Heart left ventricle (tissue), 16 donors: ENCODE measurements at places on chromosomes 12 and 14. TPM values are rescaled to one million over a fixed set of nuclear protein-coding genes. Genes with fewer than 3 reads are reported as not detected.
A peak's percentile ranks its signal among the peaks of the same experiment; 100 is the strongest.

GRCh38 chr12:93079976-93080375, 150.9 kb upstream of the EEA1 start:
- no peak for DNase-seq

GRCh38 chr14:32984241-32984930, 45.7 kb downstream of the NPAS3 start:
- no peak for DNase-seq

GRCh38 chr14:46384611-46385010, 267.0 kb downstream of the RPL10L start:
- DNase-seq = no peak

DNA sequence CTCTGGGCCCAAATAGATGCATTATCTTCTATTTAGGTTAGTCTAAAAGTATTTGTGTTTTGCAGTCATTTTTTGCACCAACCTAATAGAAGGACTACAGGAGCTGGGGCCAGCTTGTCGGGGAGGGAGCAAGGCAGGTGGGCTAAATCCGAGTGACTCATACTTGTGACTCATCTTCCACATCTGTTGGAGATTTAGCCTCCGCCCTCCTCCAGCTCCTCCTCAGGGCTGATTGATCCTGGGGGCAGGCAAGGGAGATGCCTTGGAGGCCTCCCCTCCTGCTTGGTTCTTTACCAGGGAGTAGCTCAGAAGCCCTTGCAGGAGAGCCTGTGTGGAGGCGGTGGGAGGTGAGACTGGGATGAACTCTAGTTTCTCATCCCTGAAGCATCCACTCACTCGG, 27.9 kb downstream of the RHOF start:
- no peak for DNase-seq

DNA sequence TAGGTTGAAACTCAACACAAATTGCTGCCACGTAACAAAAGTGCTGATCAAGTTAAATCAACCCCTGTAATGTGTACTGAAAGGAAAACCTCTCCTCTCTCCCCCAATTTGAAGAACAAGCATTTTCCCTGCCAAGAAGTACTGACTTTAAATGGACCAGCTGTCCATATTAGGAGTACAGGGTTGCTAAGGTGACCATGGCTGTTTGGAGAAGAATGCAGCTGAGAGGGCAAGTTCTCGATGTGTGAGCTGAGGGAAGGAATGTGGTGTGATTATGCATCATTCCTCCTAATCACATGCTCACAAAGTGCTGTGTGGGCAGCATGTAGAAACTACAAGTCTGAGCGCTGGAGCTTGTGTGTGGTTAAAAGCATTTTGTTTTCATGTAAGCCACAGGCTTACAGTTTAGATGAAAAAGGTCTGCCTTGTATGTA, 50.9 kb upstream of the CCT2 start:
- DNase-seq = peak; percentile 51

DNA sequence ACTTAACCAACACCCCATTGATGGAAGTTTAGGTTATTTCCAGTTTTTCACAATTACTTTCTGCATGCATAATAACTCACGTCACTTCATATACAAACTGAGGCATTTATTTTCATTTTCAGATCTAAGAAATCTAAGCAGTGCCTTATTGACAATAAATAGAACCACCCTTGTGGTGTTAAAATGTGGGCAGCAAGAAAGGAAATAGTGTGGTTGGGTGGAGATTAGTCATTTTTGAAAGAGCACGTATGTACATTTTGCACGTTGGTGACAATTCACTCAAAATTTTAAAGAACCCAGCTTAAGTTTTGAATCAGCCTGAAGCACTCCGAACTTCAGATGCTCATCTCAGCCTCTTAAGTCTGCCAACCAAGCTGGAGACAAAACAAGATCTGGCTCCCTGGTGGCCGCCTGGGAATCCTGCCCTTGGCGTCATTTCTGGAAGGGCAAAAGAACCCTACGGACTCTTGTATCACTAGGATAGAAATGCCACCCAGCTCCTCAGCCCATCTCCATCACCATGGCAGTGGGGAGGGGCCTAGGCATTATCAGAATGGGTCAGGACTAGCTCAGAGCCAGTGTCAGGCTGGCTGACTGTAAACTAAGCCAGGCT, 89.5 kb upstream of the BCL2L14 start:
- no peak for DNase-seq

- DNase-seq = no peak
These were observed 103.6 kb downstream of the TMEM30B start for GRCh38 chr14:61177279-61178225.

GRCh38 chr14:73761618-73762355, 47.6 kb upstream of the PNMA1 start:
- DNase-seq = no peak

- DNase-seq = no peak
These were observed 3.6 kb downstream of the GALC start for GRCh38 chr14:87989221-87989955.

Gene MANSC1
- polyA plus RNA-seq = 4.5 TPM

Gene CABP1
- polyA plus RNA-seq = 9.9 TPM

Gene RGS6
- polyA plus RNA-seq = 6.2 TPM
